ENCODE measurements at places on chromosomes 7 and 10. TPM values are rescaled to one million over a fixed set of nuclear protein-coding genes. Genes with fewer than 3 reads are reported as not detected.

C10orf67 gene
- 0.10 TPM for polyA plus RNA-seq

DNA sequence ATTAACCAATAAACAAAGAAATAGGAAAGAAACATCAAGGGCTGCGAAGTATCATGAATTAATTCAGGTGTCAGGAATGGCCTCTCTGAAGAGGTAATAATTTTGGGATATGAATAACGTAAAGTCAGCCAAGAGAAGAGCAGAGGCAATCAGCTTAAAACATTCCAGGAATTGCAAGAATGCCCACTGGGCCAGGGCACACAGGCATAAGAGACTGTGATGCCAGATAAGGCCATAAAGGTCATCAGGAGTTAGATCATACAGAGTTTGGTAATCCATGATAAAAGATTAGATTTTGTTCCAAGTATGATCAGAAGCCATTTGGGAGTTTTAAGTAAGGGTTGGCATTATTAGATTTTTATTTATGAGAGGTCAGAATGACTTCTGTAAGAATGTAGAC is 53.2 kb upstream of the ABCB4 start:
- DNase-seq, result no peak

DNA sequence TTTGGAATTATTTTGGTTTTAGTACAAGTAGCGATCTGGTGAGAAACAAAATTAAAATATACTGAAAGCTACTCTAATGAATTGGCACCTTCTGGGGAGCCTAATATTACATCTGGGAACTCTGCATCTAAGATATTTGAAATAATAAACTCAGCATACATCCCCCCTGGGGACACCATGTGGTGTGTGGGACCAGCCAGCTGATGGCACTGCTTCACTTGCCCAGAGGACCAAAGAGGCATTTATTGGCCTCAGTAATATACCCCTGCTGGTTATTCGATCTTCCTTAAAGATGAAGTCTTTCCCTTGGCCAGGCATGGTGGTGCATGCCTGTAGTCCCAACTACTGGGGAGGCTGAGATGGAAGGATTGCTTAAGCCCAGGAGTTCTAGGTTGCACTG is 195.1 kb upstream of the AUTS2 start:
- DNase-seq, result no peak

DNA sequence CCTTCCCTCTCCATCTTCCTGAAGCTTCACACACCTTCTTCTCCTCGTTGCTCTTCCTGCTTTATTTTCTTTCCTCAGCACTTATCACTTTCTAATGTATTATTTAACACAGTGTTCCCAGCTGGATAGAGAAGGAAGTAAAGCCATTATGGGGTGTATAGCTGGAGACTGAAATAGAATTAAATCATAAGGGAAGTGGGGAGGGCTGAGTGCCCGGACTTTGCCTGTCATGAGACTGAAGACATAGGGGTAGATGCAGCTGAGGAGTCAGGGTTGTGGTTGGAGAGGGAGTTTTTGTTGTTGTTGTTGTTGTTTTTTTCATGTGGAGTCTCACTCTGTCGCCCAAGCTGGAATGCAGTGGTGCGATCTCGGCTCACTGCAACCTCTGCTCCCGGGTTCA is 65.3 kb downstream of the GALNT11 start:
- no peak for DNase-seq

DNA sequence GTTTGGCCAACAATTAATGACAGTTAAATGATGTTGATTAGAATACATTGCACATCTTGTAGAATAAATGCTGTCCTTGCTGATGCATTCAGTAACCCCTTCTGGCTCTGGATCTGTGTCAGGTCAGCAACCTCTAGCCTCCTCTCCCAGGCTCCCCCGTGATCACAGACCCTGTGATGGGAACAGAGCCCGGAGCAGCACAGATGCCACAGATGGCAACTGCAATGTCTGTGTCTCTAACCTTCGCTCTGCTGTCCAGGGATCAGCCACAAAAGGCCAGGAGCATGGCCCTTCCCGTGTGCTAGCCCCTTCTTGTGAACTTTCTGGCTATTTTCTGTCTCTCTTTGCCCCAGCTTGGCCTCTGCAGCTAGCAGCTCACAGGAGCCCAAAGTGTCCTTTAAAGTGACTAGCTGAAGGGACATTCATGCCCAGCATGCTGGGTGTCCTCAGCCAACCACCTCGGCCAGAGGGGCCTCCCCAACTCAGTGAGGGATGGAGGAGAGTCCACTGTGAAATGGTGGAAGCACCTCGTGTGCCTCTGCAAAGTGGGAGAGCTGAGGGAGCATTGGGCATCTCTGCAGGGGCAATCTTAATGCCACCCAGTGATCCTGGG is 167.0 kb upstream of the TCERG1L start:
- DNase-seq, result no peak

- DNase-seq, result no peak
Measured at GRCh38 chr10:80468806-80469421, 14.8 kb downstream of the TSPAN14 start.

DNA sequence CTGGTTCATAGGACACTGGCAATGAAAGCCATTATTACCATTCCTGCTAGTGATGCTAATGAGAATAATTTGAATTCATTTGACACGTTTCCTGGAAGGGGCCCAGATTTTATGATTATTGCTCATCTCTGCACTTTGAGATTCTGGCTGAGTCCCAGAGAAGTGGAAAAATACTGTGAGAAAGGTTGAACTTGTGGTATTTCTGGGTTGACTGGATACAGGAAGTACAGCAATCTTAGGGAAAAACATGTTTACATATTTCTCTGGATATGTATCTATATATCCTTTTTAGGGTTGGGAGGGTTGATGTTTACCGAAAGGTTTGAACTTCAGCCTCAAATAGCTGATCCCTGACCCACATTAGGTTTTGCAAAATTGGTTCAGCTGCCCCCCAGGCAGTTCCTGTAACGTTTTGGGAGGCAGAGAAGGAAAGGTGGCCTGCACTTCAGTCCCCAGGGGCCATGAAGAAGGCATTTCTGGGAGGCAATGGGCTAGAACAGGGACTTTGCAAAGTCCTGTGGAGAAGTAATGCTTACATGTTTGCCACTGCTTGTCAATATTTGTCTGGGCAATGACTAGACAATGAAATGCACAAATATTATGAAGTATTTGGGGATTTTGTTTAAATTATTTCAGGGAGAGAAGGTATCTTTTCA is 253.7 kb upstream of the PITRM1 start:
- DNase-seq, result no peak

DNA sequence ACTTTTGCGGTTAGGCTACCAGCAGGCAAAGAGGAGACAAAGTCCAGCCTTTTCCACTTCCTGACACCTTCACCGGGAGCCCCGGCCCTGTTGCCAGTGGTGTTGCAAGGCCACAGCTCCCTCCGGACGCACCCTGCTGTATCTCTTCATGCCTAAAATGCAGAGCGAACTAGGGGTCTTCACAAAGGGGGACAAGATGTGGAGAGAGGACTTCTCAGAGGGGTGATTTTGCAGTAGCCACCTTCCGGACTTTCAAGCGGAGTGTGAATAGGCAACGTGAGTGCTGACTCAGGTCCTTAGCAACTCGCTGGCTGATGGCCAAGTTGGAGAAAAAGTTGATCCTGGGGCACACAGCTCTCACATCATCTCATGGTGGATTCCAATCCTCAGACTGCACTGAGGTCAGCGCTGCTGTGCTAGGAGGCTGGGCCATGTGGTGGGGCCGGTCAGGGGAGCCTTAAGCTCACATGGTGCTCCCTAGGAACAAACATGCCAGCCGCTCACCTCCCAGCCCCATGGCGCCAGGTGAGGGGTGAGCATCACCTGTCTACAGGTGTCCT is 166.3 kb downstream of the LCOR start:
- no peak for DNase-seq

DNA sequence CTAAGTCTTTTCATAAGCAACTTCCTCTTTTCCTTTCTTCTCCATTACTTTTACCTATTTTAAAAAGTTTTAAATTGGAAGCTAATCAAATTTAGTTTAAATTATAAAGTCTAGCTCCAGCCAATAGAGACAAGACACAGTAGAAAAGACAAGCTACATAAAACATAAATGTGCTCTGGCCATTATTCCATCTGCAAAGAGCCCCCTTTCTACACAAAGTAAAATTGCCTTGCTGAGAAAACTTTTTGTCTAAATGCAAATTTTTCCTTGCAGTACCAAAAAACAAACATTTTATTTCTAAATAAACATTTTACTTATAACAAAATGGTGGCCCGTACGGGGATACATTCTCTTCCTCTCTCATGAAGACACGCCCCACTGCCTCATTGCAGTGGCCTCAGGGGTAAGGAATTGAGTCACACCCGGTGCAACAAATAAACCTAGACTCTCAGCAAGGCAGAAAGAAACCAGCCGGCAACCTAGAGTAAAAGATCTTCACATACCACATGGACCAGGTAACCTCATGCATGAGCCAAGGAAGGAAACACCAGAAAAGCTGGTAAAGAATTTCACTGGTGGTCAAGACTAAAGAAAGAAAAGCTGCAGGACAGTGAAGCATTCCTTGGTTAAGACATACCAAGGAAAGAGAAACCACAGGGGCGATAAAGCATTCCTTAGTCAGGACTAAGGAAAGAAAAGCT is 71.6 kb upstream of the ZNF746 start:
- DNase-seq, result no peak
